Stimulated activated CD8-positive, alpha-beta memory T cell treated with anti-CD3 and anti-CD28 coated beads, Interleukin-15, amount 100 ng/mL, for 48 hours (primary cell): ENCODE measurements at places on chromosomes 3 and 15.

- no peak for DNase-seq
These were observed 54.5 kb upstream of the ATP11B start for GRCh38 chr3:182738583-182739411.

DNA sequence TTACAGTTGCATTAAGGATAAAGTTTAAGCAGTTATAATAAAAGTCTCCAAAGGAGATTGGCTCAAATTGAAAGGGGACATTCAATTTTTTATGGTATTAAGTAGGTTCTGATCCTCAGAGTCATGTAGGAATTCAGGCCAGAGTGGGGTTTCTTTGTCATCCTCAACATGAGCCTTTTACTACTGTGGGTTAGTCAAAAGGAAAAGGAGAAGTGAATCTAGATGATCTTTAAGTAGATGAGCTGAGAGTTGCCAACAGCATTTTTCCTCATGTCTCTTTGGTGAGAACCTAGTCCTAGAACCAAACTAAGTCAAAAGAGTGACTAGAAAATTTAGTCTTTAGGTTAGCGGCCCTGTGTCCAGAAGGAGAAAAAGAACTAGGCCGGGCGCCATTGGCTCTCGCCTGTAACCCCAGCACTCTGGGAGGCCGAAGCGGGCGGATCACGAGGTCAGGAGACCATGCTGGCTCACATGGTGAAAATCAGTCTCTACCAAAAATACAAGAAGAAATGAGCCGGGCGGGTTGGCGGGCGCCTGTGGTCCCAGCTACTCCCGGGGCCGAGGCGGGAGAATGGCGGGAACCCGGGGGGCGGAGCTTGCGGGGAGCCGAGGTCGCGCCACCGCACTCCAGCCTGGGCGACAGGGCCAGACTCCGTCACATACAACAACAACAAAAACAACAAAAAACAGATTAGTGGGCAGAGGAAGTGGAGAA is 4.2 kb upstream of the CHL1 start:
- no peak for DNase-seq

- no peak for DNase-seq
These were observed 1021.0 kb downstream of the EPHA3 start for GRCh38 chr3:90128391-90128790.

GRCh38 chr3:194930377-194931204 is 244.9 kb downstream of the FAM43A start:
- DNase-seq, result no peak

DNA sequence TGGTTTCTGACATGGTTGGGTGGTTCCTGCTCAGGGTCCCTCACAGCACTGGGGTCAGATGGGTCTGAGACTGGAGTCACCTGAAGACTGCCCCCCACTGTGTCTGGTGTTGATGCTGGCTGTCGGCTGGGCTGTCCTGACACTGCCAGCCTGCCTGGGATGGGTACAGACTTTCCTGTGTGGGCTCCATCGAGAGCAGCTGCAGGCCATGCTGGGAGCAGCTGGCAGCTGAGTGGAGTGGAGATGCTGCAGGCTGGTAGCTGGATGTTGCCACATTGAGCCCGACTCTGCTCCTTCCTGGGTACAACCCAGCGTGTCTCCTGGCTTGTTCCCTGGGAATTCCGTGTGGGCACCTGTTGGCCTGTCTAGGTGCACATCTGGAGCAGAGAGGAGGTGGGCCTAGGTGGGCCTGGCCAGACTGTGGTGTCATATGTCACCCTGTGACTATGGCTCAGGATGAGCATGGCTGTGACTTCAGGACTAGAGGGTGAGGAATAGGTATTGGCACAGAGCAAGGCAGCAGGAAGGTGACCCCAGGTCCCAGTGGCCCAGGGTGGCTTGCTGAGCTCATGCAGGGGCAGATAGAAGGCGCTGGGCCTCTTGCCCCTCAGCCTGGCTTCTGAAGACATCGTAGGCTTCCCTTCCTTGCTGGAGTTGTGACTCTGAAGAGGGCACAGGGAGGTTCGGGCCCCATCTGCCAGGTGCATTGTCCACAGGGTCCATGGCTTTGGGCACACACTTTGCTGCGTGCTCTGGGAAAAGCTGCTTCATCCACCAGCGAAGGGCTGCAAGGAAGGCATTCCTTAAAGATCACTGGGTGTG is 40.0 kb upstream of the PRR23E start:
- DNase-seq, result no peak
